Upper lobe of right lung (tissue), 1 donor: ENCODE measurements at places on chromosomes 12 and 14. TPM values are rescaled to one million over a fixed set of nuclear protein-coding genes. Genes with fewer than 3 reads are reported as not detected.
A peak's percentile ranks its signal among the peaks of the same experiment; 100 is the strongest.

GRCh38 chr14:94598816-94599655 is 13.2 kb upstream of the SERPINA3 start:
- DNase-seq = no peak

DNA sequence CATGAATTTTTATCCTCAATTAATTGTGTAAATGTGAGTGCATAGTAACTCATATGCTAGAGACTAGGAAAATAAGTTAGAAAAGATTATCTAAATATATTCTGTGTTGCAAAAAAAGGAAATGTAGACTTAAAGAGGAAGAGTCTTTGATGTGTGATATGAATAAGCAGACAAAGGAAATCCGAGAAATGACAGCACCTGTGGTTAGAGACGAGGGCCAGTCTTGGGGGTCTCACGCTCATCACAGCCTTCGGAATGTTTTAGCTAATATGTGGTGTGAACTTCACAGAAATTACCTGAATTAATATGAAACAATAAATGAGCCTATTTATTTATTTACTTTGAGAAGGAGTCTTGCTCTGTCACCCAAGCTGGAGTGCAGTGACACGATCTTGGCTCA is 11.6 kb downstream of the ATP6V0A2 start:
- no peak for DNase-seq

DNA sequence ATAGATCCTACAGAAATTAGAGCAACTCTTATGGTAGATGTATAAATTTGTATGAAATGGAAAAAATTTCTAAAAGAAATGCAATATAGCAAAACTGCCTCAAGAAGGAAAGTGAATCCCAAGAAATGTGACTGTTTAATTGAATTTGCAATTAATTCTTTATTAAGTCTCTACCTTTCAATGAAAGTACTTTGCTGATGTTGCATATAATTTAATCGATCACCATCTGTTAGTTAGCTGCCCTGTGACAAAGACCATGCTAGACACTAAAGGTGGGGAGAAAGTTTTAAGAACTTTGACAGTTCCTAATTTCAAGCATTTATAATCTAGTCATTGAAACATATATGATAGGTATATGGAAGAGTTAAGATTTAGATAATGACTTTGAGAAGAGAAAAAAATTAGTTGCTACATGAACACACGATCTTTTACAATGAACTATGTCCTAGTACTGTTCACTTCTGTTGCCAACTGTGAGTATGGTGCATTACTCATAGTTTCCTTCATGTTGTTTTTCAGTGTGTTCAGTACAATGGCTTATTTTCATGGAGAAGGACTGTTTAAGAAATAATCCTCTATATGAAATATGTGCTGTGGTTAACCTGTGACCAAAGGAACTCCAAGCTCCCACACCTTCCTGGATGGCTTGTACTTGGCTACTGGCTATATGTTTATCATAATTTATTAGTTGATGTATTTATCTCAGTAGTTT is 128.4 kb downstream of the METTL25 start:
- DNase-seq = no peak

DNA sequence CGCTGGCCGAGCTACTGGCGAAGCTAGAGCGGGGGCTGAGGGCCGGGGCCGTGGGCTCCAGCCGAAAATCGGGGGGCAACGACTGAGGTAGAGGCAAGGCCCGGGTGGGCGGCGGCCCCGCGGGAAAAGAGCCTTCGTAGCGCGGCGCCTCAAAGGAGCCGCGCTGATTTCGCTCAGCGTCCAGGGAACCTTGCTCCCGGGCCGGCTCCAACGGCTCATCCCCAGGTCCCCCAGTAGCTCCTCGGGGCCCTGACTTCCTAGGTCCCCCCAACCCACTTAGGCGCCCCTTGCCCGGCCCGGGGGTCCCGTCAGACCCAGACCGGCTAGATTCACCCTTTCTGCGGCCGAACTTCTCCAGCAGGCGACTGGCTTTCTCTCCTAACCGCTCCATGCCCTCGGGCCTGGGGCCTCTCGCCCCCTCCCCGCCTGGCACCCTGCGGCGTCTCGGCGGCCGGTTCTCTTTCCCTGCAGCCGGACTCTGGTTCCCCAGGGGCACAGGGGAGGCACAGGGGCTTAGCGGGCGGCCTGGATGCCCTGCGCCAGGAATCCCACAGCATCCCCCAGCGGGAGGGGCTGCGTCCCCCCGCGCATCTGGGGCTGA is 375 bp downstream of the AJUBA start:
- DNase-seq = peak; percentile 69

DNA sequence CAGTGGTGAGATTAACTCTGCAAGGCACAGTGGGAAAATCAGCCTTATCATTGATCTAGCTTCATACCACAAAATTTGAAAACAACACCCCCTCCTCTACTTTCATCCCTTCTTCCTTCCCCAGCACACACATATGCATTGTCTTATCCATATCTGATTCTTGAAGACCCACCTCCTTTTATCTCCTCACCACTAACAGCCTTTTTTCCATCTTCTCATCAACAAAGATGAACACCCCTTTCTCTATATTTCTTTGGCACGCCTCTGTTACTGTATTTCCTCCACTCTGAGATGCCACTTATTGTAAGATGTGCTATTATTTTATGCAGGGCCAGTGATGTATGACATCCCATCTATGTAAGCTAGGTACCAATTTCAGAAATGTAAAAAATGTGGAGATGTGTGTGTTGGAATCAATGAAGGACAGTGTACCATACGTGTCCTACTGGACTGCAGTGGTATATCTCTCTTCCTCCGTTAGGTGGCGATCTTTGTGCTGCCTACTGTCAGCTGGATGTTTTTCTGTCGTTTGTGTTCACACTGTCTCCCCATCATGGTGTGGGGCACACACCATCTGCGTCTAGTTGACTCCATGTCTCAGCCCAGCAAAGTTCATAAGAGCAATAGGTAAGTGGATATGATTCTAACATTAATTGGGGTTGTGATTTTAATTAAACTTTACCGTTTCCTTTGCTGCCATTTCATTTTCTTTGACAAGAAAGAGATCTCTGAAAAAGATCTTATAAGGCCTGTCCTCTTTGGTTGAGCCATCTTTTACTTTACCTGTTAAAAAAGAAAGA is 24.0 kb downstream of the CCDC38 start:
- DNase-seq = no peak

GRCh38 chr12:12521888-12522287 is 40.8 kb downstream of the DUSP16 start:
- DNase-seq = no peak

GRCh38 chr14:90111895-90112534 is 50.2 kb downstream of the KCNK13 start:
- no peak for DNase-seq

- DNase-seq = no peak
These were observed 39.9 kb downstream of the RIN3 start for GRCh38 chr14:92553438-92553837.

The ITGB7 gene
- total RNA-seq = 7.7 TPM

The CIDEB gene
- 18.8 TPM for total RNA-seq

The MYRFL gene
- not detected for total RNA-seq
